CD4-positive, alpha-beta T cell (primary cell): ENCODE measurements at places on chromosomes 12 and 14.
A peak's percentile ranks its signal among the peaks of the same experiment; 100 is the strongest.

- H3K4me3 ChIP-seq = no peak overlapping the region
- no peaks in the 10 kb centered on the region for H3K36me3 ChIP-seq
- H3K27ac ChIP-seq = no peak overlapping the region
- H3K4me1 ChIP-seq = peaks cover 18% of the 10 kb centered on the region
- H3K27me3 ChIP-seq = no peaks in the 10 kb centered on the region
These were observed 27.3 kb upstream of the CHPT1 start for GRCh38 chr12:101670007-101670671.

DNA sequence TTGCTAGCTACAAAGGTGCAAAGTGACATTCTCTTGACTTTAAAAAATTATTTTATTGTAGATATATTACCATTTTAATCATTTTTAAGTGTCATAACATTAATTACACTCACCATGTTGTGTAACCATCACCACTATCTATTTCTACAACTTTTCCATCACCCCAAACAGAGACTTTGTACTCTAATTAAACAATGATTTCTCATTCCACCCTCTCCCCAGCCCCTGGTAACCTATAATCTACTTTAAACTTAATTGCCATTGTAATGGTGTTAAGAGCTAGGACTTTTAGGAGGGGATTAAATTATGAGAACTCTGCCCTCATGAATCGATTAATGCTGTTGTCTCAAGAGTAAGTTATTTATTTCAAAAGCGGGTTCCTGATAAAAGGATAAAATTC is 352.9 kb upstream of the SEL1L start:
- no peak for DNase-seq
- H3K4me1 ChIP-seq = no peaks in the 10 kb centered on the region
- H3K27ac ChIP-seq = no peak overlapping the region
- no peaks in the 10 kb centered on the region for H3K27me3 ChIP-seq
- H3K4me3 ChIP-seq = no peak overlapping the region
- no peaks in the 10 kb centered on the region for H3K36me3 ChIP-seq

DNA sequence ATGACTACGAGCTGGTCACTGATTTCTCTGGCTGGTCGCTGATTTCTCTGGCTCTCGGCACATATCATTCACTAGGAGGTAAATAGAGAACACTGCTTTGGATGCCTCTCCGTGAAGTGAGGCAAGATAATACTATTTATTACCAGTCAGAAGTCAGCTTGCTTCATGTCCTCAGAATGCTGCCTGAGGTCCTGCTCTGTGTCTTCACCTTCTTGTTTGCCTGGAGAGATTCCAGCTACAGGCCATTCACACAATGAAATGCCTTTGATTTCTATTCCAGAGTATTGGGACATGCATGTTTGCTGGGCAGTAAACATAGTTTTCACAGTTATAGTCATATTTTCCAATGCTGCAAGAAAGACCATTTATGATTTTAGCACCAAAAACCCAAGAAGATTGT is 106.7 kb downstream of the AEBP2 start:
- no peaks in the 10 kb centered on the region for H3K36me3 ChIP-seq
- H3K4me1 ChIP-seq = no peaks in the 10 kb centered on the region
- no peak overlapping the region for H3K27ac ChIP-seq
- no peak overlapping the region for H3K4me3 ChIP-seq
- no peak for DNase-seq

DNA sequence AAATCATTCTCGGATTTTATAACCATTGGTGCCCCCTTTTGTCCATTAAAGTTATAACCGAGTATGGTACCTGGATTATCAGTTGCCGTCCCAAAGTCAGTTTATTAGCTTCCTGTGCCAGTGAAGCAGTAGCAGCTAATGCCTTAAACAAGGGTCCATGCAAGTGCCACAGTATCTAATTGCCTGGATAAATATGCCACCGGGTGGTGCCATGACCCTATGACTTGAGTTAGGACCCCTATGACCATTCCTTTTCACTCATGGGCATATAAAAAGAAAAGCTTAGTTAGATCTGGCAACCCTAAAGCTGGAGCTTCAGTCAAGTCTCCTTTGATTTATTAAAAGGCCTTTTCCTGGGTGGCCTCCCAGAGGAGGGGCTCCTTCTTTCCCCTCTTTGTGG is 1314.6 kb downstream of the TMEM121 start:
- no peaks in the 10 kb centered on the region for H3K36me3 ChIP-seq
- no peaks in the 10 kb centered on the region for H3K27me3 ChIP-seq
- H3K4me1 ChIP-seq = peaks cover 19% of the 10 kb centered on the region
- DNase-seq = no peak
- no peak overlapping the region for H3K4me3 ChIP-seq

- H3K36me3 ChIP-seq = no peaks in the 10 kb centered on the region
- H3K4me3 ChIP-seq = no peak overlapping the region
- no peaks in the 10 kb centered on the region for H3K4me1 ChIP-seq
- DNase-seq = no peak
These were observed 31.3 kb upstream of the KCNA5 start for GRCh38 chr12:5012337-5012736.

- H3K27me3 ChIP-seq = no peaks in the 10 kb centered on the region
- H3K36me3 ChIP-seq = no peaks in the 10 kb centered on the region
- H3K4me3 ChIP-seq = no peak overlapping the region
- no peak for DNase-seq
- H3K4me1 ChIP-seq = no peaks in the 10 kb centered on the region
These were observed 473.6 kb downstream of the RMST start for GRCh38 chr12:97936165-97936564.

DNA sequence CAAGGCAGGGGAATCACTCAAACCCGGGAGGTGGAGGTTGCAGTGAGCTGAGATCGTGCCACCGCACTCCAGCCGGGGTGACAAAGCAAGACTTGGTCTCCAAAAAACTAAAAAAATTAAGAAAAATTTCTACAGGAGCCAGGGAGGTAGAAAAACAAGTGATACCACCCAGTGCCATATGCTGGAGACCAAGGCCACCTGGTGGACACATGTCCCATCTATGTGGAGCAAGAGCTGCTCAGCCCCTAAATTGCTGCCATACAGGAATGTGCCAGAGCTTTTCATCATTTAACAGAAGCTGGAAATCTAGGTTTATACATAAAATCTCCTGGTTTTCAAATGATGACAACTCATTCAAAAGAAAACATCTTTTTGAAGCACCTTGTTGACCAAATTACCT is 61.4 kb upstream of the ELK3 start:
- H3K27ac ChIP-seq = no peak overlapping the region
- H3K4me3 ChIP-seq = no peak overlapping the region
- no peak for DNase-seq
- peaks cover 9% of the 10 kb centered on the region for H3K4me1 ChIP-seq

DNA sequence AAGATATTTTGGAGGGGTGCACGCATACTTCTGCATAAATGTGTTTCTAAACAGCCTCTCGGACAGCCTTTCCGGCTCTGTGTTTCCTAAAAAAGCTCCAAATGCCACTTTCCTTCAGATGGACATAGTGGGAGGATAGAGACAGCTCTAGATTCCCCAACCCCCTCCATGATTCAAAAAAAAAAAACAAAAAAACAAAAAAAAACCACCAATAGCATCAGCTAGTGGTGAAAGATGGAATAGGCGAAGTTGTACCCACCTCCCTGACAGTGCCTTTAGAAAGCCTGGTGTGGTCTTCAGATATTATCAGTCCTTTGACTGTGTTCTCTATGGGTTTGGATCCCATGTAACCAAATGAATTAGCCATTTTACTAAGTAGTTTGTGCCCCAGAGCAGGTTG is 94.1 kb downstream of the PHETA1 start:
- DNase-seq = no peak
- H3K36me3 ChIP-seq = no peaks in the 10 kb centered on the region
- no peak overlapping the region for H3K27ac ChIP-seq
- no peak overlapping the region for H3K4me3 ChIP-seq

DNA sequence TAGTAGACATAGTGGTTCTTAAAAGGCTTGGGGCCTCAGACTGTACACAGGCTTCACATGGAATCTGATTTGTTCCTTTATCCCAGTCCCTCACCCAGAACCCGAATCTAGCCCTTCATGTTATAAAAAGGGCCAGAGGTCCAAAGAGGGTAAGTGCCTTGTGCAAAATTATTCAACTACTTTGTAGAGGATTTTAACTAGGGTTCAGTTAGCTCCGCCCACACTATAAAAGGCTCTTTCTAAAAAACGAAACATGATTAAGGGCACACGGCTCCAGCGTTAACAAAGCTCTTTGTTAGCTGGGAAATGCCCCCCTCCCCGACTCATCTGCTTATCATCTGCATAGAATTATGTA is 3.2 kb upstream of the SOCS2 start:
- DNase-seq = no peak
- H3K27ac ChIP-seq = no peak overlapping the region
- no peaks in the 10 kb centered on the region for H3K27me3 ChIP-seq

GRCh38 chr14:103597623-103598377 is 31.2 kb upstream of the KLC1 start:
- H3K27me3 ChIP-seq = no peaks in the 10 kb centered on the region
- no peaks in the 10 kb centered on the region for H3K36me3 ChIP-seq
- no peak for DNase-seq
- no peak overlapping the region for H3K4me3 ChIP-seq
- H3K4me1 ChIP-seq = peaks cover 9% of the 10 kb centered on the region

GRCh38 chr12:64825143-64826021 is 935 bp downstream of the TBC1D30 start:
- no peaks in the 10 kb centered on the region for H3K36me3 ChIP-seq
- DNase-seq = no peak
- H3K4me3 ChIP-seq = peak overlapping the region; percentile 37
- H3K4me1 ChIP-seq = peaks cover 23% of the 10 kb centered on the region

GRCh38 chr12:93789767-93790166 is 112.6 kb downstream of the CRADD start:
- H3K36me3 ChIP-seq = no peaks in the 10 kb centered on the region
- DNase-seq = no peak
- H3K27me3 ChIP-seq = no peaks in the 10 kb centered on the region

DNA sequence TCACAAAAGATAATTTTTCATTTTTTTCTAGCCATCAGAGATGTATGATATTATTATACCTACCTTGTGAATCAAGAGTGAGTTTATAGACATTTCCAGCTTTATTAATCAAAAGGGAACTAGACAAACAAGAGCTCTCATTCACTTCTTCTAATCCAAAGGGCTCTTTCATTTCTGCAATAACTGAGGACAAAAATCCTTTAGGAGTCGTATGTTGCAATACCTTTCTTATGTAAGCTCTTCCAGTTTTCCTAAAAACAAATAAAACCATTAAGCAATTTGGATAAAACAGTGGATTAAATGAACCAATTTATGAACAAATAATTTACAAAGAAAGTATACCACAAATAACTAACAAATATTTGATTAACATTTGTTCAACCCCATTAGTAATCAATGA is 107.1 kb downstream of the CATSPERB start:
- no peaks in the 10 kb centered on the region for H3K36me3 ChIP-seq
- no peak for DNase-seq
- H3K4me3 ChIP-seq = no peak overlapping the region
- no peak overlapping the region for H3K27ac ChIP-seq
- H3K4me1 ChIP-seq = no peaks in the 10 kb centered on the region

DNA sequence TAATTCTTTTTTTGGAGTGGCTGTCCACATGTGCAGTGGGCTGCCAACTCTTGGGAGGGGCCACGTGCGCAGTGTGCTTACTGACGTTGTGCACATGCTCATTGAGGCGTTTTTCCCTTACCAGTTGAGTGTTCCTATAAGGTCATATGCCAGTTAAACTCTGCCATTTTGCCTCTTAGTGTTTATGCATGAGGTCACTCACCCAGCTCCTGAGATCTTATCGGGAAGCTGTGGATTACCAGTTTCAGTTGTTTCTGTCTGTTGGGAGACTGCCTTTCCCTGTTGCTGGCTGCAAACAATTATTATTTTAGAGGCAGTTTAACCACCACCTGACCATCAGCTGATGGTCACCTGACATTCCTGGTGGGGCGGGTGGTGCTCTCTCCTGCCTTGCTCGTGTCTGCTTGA is 16.1 kb upstream of the KIF21A start:
- DNase-seq = no peak
- H3K4me1 ChIP-seq = no peaks in the 10 kb centered on the region
- no peak overlapping the region for H3K4me3 ChIP-seq
- H3K27ac ChIP-seq = no peak overlapping the region

- DNase-seq = no peak
- H3K4me3 ChIP-seq = no peak overlapping the region
- H3K27ac ChIP-seq = no peak overlapping the region
- no peaks in the 10 kb centered on the region for H3K27me3 ChIP-seq
- H3K36me3 ChIP-seq = no peaks in the 10 kb centered on the region
These were observed 710.6 kb upstream of the TMEM132C start for GRCh38 chr12:127556231-127556886.
